Forelimb muscle (tissue), 1 donor: ENCODE measurements at places on chromosomes 16 and 17. TPM values are rescaled to one million over a fixed set of nuclear protein-coding genes. Genes with fewer than 3 reads are reported as not detected.

The NPIPB6 gene
- 2.0 TPM for polyA plus RNA-seq

The CES4A gene
- polyA plus RNA-seq, result 3.4 TPM

The LIMD2 gene
- 8.2 TPM for polyA plus RNA-seq

The MFSD6L gene
- 0.30 TPM for polyA plus RNA-seq

The C17orf67 gene
- polyA plus RNA-seq, result 1.5 TPM

The TEKT1 gene
- polyA plus RNA-seq, result not detected

The KRT25 gene
- polyA plus RNA-seq, result not detected

The TBX21 gene
- polyA plus RNA-seq, result 0.29 TPM

The OR2C1 gene
- polyA plus RNA-seq, result 0.16 TPM

The SCGB1C2 gene
- not detected for polyA plus RNA-seq

The PRSS53 gene
- polyA plus RNA-seq, result 4.9 TPM

- no peak for DNase-seq
Measured at GRCh38 chr17:51734462-51734861, 424.1 kb downstream of the CA10 start.

- no peak for DNase-seq
Measured at GRCh38 chr17:71922439-71922838, 198.4 kb upstream of the SOX9 start.

DNA sequence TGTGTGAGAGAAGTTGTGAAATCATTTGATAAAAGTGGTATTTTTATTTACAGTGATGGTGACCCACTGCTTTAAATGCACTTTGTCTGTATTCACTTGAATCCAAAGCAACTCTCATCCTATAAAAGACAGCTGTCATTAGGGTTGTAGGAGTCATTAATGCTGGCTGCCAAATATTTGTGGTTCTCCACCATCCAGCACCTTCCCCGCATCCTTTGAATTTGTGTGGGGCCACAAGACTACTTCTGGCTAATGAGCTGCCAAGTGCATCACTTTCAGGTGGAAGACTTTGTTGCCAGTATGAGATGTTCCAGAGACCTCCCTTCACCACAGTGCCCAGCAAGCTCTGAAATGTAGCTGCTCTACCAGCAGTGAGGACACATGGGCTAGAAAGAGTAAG is 43.4 kb downstream of the CMTM3 start:
- no peak for DNase-seq

DNA sequence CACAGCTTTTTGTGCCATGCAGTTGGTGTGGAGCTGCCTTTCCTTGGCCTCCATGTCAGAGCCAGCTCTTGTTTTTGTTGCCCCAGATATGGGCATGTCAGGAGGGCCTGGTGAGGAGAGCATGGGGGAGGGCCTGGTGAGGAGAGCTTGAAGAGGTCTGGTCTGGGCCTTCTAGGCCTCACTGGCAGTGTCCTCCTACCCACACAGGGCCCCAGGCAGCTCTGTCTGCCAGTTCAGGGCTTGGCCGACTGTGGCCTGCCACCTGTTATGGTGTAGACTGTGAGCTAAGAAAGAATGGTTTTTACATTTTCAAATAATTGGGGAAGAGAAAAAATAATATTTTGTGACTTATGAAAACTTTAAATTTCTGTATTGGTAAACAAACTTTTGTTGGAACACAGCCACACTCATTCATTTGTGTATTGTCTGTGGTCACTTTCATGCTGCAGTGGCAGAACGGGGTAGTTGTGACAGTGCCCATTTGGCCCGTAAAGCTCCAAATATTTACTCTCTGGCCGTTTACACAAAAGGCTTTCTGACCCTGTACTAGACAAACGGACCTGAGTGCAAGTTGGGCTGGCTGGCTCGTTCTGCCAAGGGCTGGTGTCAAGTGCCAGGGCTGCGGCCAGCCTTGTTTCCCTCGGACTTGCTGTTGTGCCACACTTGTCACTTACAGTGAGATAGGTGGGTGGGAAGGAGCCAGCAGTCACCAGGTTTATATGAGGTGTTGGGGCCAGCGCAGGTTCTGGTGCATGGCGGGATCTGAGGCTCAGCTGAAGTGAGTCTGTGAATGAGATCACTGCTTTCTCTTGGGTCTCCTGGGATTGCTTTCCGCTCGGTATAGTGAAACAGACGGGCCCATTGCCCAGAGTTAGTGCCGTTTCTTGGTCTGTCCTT is 18.2 kb downstream of the PGS1 start:
- DNase-seq, result no peak

DNA sequence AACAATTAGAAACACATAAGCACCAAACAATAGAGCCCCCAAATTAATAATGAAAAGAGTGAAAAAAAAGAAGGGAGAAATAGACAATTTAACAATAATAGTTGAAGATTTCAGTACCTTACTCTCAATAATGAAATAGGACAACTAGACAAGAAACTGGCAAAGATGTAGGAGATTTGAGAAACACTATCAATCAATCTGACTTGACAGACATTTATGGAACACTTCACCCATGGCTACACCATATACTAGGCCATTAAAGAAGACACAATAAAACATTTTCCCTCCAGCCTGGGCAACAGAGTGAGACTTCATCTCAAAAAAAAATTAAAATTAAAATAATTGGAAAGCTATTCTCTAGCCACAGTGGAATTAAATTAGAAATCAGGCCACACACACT is 5.0 kb upstream of the DUS1L start:
- no peak for DNase-seq

DNA sequence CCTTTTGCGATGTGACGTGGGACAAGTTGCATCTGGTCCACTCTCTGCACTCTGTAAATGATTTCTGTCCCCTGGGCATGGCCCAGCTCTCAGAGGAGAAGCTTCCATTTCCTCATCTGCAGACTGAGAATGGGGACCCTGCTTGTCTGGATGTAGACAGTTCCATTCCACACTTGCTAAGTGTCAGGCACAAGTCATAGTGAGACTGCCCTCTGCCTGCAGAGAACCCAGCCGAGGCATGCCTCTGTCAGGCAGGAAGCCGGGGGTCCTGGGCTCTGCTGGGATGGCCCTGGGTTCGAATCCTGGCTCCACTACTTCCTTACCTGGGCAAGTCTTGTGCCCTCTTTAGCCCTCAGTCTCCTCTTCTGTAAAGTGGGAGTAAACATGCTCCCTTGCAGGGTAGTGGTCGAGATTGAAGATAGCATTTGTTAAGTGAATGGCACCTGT is 4.1 kb downstream of the MAP2K3 start:
- DNase-seq, result no peak

DNA sequence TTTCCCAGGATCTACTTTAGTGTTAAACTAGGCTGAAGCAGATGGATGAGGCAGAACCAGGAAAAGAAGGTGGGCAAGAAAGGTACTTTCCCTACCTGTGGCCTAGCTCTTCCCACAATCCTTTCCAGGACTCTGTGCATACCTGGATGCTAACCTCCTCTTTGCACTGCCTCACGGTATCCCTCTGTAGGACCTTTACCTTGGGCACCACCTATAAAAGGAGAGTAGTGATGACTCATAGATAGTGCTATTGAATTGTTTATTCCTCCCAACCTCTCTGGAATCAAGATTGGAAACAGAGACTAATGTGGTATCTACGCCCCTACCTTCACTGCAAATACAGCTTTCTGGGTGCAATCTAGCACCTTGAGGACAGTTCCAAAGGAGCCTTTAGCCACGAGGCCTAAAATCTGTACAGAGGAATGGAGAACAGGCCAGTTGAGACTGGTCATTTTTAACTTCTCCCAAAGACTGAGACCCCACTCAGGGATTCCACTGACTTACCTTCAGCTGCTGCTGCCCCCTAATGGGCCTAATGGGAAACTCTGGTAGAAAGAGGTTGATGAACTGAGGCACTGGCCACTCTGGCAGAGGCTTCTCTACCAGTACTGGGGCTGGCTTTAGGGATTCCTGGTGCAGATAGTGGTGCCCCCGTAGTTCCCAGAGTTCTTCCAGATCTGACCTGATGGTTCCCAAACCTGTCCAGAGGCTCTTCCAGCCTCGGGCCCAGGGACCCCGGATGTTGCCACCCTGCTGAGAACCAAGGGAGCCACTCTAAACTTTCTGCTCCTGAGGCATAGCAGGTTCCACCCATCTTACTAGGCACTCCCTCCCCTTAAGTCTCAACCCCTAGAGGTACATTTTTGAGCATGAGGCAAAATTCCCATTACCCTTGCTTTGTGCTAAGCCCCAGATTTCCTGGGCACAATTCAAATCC is 781 bp downstream of the RSKR start:
- DNase-seq, result no peak

- DNase-seq, result no peak
Measured at GRCh38 chr16:57727610-57728009, 8.0 kb upstream of the KATNB1 start.

- no peak for DNase-seq
Measured at GRCh38 chr16:2194852-2195321, 1.5 kb downstream of the CASKIN1 start.

DNA sequence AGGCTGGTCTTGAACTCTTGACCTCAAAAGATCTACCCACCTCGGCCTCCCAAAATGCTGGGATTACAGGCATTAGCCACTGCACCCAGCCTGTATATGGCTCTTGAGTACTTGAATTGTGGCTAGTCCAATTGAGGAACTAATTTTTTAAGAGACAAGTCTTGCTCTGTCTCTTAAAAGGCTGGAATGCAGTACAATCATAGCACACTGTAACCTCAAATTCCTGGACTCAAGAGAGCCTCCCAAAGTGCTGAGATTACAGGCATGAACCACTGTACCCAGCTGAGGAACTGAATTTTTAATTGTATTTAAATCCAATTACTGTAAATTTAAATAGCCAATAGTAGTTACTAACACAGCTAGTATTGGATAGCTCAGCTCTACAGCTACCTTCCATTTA is 50.6 kb downstream of the MED13 start:
- no peak for DNase-seq

- DNase-seq, result no peak
Measured at GRCh38 chr16:48113001-48113400, 42.8 kb downstream of the ABCC12 start.

DNA sequence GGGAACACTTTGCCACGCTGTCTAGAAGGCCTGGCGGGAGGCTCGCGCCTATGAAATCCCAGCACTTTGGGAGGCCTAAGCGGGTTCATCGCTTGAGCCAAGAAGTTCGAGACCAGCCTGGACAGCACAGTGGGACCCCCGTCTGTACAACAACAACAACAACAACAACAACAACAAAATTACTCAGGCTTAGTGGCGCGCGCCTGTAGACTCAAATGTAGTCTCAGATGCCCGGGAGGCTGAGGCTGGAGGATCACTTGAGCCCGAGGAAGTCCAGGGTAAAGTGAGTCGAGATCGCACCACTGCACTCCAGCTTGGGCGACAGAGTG is 297 bp upstream of the SLFN13 start:
- no peak for DNase-seq

- DNase-seq, result no peak
Measured at GRCh38 chr16:68994324-68994723, 111.1 kb upstream of the HAS3 start.

GRCh38 chr16:15988268-15989013 is 39.0 kb downstream of the ABCC1 start:
- no peak for DNase-seq

DNA sequence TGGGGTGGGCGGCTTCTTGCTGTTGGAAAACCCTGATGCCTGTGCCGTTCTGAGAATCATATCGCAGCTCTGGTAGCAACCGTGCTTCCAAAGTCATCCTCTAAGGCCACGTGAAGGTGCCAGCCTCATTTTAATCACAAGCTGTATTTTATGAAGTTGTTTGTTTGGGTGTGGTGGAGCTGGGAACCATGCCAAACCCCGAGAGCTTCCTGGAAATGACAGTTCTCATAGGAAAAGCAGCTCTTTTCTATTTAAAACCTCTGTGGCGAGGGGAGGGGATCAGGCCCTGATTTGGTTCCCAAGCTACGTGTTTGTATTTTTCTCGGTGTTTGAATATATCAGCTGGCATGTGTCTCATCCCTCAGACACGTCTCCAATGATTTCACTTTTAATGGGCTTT is 21.7 kb downstream of the KNOP1 start:
- DNase-seq, result no peak

DNA sequence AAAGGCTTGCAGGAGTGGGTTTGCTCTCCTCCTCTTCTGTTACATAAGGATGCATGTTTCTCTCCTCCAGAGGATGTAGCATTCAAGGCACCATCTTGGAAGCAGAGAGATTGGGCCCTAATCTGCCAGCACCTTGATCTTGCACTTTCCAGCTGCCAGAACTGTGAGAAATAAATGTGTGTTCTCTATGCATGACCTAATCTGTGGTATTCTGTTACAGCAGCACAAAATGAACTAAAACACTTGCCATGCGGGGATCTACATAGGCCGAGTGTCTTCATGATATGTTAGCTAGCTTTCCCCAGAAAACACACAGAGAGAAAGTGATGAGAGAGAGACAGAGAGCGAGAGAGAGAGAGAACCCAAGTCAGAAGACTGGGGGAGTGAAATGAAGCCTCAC is 273.5 kb downstream of the UTP18 start:
- no peak for DNase-seq

GRCh38 chr17:9355846-9356245 is 219.8 kb downstream of the STX8 start:
- DNase-seq, result no peak

DNA sequence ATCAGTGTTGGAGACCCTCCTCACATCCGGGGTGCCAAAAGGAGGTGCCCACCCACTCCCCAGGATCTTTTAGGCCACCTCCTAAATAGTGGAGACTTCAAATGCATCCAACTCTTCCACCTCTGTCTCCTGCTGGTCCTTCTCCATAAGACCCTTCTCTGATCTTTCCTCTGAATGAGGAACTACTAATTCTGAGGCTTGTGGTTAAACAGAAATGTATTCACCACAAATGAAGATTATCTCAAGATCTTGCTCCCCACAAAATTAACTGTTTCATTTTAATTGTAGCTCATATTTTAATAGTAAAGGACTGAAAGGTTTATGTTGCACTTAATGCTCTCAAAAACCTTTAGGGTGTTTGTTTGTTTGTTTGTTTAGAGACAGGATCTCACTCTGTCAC is 34.1 kb downstream of the TLE7 start:
- DNase-seq, result no peak

DNA sequence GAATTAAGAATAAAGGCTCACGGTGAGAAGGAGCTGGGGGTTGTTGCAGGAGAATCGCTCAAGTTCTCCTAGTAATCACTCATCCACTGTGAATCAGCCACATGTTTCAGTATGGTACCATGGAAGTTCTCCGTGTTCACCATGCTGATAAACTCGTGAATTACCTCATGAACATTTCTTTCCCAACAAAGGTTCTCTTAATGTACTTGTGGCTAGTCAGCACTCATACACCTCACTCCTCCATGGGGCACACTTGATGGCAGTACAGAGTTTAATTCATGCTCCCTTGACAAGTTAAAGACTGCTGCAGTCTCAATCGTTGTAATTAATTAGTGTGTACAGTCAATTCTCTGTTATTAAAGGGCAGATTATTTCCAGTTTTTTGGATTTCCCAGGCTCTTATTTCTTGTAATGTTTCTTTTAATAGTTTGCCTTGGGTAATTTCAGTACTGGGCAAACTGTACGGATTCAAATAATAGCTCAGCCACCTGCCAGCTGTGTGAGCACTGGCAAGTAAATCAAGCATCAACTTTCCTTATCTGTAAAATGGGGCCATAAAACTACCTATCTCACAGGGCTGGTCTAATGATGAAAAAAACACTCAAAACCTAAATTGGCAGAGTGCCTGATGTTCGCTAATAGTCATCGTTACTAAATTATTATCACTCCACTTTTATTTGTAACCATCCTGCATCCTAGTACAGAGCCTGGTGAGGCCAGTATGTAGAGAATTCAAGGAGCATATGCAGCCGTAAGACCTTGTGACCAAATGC is 6.1 kb downstream of the GOT2 start:
- DNase-seq, result no peak

GRCh38 chr17:37744633-37744927 is 279 bp downstream of the HNF1B start:
- DNase-seq, result no peak
